Cardiac muscle cell (in vitro differentiated cells and primary cell): ENCODE measurements at places on chromosomes 12 and 14.

GRCh38 chr14:25056688-25057078 is 6.7 kb upstream of the STXBP6 start:
- DNase-seq = no peak

GRCh38 chr12:15336768-15337553 is 14.7 kb downstream of the PTPRO start:
- DNase-seq = peak; percentile 30

- DNase-seq = no peak
Observed at GRCh38 chr14:22830443-22831010, 840 bp downstream of the MRPL52 start.

- DNase-seq = peak; percentile 89
Observed at GRCh38 chr12:119179335-119180021, 747 bp downstream of the HSPB8 start.

GRCh38 chr14:79544698-79545070 is 666.6 kb downstream of the DIO2 start:
- no peak for DNase-seq

DNA sequence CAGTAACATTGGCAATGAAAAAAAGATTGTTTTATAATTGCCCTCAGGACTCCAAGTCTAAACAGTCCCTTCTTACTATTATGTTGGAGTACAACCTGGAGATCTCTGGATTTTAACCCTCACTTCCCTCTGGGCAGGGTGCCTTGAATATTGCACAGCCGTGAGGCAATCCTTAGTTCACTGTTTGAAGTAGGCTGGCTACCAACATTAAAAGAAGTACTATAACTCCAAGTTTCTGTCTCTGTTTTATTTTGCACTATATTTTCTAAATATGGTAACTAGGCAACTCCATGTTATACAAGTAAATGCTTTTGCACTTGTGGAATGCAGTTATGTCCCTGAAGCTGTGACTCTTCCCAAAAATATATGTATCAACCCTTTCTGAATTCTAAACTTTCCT is 490.7 kb downstream of the EGLN3 start:
- no peak for DNase-seq

DNA sequence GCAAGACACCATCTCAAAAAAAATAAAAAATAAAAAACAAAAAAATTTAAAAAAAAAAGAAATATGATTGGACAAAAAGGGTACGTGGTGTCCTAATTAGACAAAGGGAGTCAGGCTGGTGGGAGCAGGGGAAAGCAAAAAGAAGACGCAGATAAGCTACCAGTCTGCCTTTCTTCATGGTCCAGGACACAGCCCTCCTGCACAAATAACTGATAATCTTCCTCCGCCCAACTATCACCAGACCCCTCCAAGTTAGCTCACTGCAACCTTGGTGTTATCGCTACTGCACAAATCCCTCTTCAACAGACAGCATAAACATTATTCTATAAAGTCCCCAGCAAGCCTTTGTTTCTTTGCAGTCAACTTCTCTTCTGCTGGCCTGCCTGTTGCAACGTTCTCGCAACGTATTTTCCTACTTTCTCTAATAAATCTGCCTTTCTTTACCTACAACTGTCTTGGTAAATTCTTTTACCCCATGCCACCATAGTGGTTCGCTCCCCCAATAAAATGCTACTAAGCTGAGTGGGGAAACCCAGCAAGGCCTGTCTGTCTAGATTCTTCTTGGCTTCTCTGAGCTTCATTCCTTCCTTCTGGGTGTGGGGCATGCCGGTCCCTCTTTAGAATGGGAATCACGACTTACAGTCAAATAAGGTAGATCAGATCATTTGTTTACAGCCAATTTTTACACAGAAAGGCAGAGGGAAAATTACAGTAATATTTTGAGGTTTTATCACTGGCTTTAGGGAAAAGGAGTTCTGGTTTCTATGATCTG is 14.6 kb upstream of the DNAL1 start:
- no peak for DNase-seq

GRCh38 chr12:94812345-94812744 is 162.0 kb upstream of the TMCC3 start:
- DNase-seq = no peak

- DNase-seq = no peak
Observed at GRCh38 chr12:6219980-6220379, 19.8 kb downstream of the CD9 start.

- DNase-seq = peak; percentile 32
Observed at GRCh38 chr12:47527816-47528215, 178.0 kb downstream of the RPAP3 start.
